ENCODE measurements at places on chromosomes 6 and 20.

- no peak for DNase-seq
These were observed 482.9 kb upstream of the SLC35B3 start for GRCh38 chr6:8918196-8918595.

DNA sequence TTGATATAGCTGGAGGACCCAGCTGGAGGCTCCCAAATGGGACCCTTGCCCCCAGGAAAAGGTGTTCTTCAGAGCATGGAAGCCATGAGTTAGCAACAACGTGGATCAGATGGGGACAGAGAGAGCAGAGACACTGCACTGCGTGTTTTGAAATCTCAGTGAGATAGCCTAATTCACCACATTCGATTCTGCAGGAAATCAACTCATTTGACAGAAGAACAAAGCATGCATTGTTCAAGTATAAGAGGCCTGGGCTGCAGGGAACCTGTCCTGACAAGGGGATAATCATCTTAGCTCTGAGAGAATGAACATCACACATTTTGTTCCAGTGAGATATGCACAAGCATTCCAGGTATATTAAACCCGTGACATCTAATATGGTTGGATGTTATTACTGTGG, 450.2 kb downstream of the CDH26 start:
- DNase-seq, result no peak

DNA sequence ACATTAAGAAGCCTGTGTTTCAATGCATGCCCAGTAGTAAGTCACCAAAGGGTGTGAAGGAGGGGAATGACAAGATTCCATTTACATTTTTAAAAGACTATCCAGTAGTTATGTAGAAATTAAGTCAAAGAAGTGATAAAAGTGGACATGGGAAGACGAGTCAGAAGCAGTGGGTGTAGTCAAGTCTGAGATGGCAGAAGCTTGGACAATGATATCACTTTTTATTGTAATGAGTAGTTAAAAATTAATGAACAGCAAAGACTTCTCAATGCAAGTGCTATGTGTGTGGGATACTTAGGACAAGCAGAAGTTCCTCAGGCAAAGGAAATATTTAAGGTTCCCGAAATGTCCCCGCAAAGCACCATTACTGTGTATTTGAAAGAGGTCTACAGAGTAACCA, 156.0 kb downstream of the DST start:
- DNase-seq, result no peak

DNA sequence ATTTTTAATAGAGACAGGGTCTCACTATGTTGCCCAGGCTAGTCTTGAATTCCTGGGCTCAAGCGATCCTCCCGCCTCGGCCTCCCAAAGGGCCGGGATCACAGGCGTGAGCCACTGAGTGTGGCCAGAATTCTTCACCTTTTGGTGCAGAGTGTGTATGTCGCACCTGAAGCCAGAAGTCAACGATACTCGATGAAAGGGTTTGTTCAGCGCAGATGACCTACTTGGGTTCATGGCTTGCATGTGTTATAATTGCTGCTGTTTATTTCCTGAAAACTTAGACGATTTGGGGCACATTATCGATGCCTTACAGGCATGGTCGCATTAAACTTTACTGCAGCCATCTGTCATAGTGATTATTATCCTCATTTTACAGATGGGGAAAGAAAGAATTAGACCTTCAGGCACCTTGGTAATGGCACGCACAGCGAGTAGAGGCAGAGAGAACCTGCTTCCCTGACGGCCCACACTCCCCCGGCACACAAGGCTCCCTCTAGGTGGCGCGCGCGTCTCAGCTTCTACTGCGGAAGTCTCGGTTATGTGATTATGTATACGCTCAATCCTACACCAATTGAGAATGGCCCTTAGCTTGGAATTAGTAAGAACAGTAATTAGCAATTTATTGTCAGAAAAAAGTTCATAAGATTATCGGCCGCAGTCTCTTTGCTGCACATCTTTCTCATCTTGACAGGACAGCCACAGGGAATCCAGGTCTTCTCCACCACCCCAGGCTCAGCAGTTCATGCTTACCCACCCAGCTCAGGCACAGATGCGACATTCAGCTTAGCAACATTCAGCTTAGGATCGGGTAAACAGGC, 212.8 kb upstream of the PROKR2 start:
- DNase-seq, result peak; percentile 71

DNA sequence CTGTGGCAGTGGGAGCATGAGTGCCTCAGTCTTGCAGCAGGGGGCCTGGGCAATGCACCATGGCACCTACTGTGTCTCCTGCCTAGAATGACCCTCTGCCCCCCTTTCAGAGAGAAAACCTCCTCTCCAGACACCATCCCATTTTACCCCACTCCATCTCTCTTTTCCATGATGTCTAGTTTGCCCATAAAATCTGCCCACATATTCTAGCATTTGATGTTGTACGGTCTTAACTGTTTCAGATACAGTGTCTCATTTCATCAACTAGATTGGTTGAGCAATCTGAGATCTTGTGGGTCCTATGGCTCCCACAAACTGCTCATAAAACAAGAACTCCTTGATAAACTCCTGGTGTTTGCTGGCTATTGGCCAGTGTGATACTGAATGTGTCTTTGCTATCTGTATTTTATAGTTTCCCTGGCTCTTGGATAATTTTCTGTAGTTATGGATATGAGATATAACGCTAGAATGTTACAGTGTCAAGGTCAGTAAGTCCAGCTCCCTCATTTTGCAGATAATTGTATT, 8.1 kb downstream of the PNPLA1 start:
- no peak for DNase-seq
